Activated T-helper 1 cell treated with anti-CD3 and anti-CD28 coated beads, Interleukin-12 subunit alpha, Interleukin-12 subunit beta, Interleukin-2, Interleukin-4 antibody, amounts not matched to agents 30 ng/mL and 10 ng/mL and 1 ng/mL, durations not matched to agents 14 hours and 24 hours and 36 hours (primary cell): ENCODE measurements at places on chromosomes 7 and 10.
A peak's percentile ranks its signal among the peaks of the same experiment; 100 is the strongest.

DNA sequence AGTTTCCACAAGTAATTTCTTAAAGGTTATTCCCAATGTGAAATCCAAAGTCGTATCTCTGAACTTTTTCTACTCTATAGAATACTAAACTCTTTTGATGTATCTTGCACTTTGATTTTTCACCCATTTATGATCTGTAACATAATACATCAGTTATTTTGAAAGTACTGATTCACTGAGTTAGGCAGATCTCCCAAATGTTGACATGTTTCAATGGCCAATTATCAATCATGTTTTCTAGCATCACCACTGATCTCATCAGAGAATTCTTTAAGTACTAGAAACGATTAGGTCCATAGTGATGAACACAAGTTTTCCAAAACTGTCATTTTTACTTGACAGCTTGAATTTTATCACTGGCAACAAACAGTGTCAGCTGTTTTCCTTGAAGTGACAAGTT lies 119.0 kb downstream of the ATE1 start:
- no peak for DNase-seq

GRCh38 chr7:92634924-92635519 lies 44.8 kb upstream of the FAM133B start:
- DNase-seq, result peak; percentile 24

- no peak for DNase-seq
Measured at GRCh38 chr10:42754155-42755027, 28.2 kb upstream of the BMS1 start.

- DNase-seq, result no peak
Measured at GRCh38 chr7:89934101-89934500, 220.2 kb upstream of the STEAP1 start.

DNA sequence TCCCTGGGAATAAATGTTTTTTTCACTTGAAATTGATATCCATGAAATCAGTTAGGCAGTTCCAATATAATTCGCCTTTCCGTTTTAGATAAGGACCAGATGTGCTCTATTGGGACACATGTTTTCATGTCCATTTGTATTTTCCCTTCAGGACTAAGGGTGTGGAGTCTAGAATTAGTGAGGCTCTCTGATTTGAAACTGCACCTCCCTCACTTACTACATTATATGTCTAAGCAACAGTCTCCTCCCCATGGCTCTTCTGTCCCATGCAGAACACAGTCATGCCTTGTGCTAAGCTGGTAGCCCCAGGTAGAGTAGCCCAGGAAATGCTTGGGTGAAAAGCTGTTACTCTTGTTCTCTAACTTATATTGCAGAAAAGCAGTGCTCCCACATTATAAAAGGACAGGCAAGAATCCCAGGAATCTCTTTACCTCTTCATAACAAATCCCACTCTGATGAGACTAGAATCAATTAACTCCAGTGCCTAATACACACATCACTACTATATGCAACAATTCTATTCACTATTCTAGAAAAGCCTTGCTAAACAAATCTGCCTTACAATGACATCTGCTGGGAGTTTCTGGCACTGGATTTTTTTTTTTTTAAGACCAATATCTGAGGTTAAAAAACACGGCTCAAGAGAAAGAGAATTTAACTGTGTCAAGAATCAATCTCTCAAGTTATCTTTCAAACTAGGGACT lies 293.9 kb downstream of the SNX13 start:
- no peak for DNase-seq

DNA sequence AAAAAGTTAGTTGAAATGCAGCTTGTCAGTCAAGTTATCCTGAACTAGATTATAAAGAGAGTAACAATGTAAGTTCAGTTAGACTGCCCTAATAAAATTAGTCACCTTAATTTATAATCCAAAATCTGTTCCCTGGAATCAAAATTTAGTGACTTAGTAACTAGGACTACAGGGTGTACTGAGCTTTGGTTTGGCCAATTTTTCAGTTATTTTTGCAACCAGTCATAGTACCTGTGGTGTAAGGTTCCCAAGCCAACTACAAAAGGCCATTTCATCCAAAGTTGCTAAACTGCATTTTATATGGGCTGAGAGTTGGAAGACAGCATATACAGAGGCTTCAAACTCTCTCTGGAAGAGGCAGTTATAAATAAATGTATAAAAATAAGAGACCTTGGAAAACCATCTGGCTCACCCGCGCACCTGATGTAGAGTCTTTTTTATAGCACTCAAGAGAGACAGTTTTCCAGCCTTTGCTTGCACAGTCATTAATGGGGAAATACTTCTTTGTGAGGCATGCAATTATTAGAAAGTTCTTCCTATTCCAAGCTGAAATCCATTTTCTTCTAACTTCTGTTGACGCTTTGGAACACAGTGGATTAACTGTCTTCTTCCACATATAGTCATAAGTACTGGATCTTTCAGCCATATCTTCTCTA lies 59.2 kb downstream of the PUS7 start:
- no peak for DNase-seq

- DNase-seq, result no peak
Measured at GRCh38 chr7:116232920-116233319, 22.6 kb downstream of the TES start.

DNA sequence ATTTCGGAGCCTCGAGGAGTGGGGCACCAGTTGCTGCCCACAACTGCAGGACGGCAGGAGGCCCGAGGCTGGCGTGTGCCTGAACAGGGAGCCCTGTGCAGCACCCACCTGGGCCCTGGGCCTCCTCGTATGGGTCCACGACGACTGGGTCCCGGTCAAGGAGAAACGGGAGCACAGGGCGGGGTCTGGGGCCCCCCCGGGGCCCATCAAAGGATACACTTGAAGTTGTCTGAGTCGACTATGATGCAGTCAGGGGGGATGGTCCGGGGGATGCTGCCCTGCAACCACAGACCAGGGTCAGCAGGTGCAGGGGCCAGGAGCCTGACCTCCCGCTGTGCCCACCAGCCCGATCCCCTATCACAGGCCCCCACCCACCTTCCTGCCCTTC lies 28.5 kb upstream of the NKX6-2 start:
- DNase-seq, result no peak

GRCh38 chr10:56469482-56469881 lies 108.4 kb upstream of the ZWINT start:
- DNase-seq, result no peak

DNA sequence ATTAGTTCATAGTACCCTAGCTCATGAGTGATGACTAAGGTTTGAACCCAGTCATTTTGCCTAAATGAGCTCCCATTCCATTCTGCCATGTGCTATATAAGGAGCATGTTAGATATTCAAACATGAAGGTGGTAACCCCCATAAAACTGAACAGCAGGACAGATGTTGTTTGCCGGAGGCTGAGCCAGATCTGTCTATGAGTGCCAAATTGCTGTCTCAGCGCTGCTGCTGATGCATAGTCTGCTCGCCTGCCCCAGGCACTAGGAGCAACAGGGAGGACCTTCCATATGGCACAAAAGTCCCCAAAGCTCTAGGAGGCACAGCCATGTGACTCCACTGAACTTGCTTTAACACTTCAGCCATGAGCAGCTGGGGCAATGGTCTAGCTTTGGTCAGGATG lies 466.0 kb upstream of the GHITM start:
- no peak for DNase-seq
